Right atrium auricular region (tissue), 2 donors: ENCODE measurements at places on chromosomes 16 and 17. TPM values are rescaled to one million over a fixed set of nuclear protein-coding genes. Genes with fewer than 3 reads are reported as not detected.

CPHXL gene
- not detected for total RNA-seq

DNA sequence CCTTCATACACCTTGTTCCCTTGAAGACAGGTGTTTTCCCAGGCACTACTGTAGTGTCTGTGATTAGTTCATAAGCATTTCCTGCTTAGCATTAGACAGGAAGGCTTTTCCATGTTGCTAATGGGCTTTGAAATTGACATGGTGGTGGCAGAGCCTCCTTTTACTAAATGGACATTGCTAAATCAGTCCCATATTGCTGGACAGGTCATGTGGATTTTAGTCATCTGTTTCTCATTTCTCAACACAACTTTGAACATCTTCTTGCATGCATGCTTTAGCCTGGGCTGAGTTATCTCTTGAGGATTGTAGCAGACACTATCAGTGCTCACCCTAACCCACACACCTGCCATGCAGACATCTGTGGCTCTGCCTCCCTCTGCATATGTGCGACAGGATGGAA is 13.7 kb upstream of the BCO1 start:
- no peak for DNase-seq

DNA sequence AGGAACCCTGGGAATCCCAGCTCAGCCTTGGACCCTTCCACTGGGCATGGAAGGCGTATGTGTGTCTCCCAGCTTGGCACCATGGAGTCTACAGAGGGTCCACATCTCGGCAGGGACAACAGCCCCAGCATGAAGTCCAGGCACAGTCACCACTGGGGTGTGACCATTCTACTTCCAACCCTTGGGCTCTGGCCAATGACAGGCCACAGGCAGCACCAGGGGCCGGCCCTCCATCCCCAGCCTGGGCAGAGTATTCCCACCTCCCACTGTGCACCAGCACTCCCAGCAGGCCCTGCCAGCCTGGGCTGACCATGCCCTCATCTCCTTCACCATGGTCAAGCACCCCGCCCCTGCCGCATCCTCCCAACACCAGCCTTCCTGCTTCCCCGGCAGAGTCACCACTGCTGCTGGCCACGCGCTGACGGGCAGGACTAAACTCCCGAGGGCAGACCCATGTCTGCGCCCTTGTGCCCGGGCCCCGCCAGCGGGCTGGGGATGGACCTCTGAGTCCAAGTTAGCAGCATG is 9.5 kb upstream of the PPP1R27 start:
- DNase-seq = no peak

DNA sequence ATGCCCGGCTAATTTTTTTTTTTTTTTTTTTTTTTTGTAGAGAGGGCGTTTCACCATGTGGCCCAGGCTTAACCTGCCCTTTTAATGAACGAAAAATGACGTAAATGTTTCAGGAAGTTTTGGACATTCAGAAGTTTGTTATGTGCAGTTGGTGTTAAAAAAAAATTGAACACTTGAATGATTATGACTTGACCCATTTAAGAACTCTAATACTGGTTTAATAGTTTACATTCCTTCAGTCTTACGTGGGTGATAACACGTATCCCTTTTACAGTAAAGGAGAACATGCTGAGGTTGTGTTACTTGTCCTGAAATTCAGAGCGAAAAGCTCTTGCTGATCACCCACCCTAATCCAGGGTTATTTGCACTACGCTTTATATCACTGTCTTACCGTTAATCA is 1.7 kb downstream of the MLYCD start:
- no peak for DNase-seq

DNA sequence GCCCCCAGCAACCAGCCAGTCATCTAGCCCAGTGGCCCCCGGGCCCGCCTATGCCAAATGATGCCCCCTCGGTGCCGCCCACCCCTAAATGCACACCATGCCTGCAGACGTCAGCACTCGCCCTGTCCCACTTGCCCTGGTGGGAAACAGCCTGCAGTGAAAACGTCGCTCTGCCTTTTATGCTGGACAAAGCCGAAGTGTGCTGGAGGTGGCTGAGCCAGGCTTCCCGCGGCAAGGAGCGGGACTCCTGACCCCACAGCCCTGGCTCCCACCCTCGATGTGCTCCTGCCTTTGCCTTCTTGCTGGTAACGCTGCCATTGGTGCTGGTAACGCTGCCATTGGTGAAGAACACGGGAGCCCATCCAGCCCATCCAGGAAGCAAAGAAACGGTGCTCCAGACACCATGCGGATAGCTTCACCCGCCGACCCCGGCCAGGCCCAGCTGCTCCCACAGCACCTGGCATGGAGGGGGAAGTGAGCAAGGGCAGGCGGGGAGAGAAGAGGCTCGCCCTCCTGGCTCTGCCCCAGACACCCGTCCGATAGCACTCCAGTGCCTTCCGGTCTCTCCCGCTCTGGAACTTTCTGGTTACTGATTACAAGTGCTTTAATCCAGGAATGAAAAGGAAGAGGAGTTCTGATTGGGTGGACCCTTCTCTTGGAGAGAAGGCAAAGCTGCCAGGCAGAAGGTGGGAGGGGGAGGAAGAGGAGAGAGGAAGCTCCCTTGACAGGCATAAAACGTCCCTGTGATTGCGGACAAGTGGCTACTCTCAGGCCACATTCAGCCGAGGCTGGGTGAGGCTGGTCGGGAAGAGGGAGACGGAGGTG is 4.0 kb upstream of the BAIAP2 start:
- DNase-seq = no peak

DNA sequence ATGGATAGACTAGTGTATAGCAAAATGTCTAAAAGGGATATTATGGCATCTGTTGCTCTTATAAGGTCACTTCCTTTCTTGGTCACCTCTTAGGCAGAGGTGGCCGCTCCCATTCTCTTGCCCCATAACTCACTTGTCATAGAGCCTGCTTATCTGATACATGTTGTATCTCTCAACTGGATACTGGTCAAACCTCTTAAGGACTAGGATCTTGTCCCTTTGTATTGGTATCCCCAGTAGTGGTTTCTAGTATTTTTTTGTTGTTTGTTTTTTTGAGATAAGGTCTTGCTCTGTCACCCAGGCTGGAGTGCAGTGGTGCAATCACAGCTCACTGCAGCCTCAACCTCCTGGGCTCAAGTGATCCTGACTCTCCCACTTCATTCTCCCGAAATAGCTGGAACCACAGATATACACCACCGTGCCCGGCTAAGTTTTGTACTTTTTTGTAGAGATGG is 27.0 kb downstream of the ZSWIM7 start:
- DNase-seq = no peak

- DNase-seq = no peak
These were observed 82.6 kb downstream of the CACNG1 start for GRCh38 chr17:67126983-67127382.

GRCh38 chr16:49889725-49890397 is 33.9 kb upstream of the ZNF423 start:
- no peak for DNase-seq

- no peak for DNase-seq
These were observed 16.1 kb downstream of the G6PC3 start for GRCh38 chr17:44086364-44087311.

- DNase-seq = peak; percentile 18
These were observed 92.0 kb downstream of the CYLD start for GRCh38 chr16:50833929-50834328.

GRCh38 chr17:29771546-29771945 is 148.8 kb upstream of the CORO6 start:
- no peak for DNase-seq

GRCh38 chr17:78049609-78050008 is 78.9 kb downstream of the TMC6 start:
- no peak for DNase-seq

- DNase-seq = no peak
These were observed 1.3 kb downstream of the PRSS53 start for GRCh38 chr16:31087481-31087880.

DNA sequence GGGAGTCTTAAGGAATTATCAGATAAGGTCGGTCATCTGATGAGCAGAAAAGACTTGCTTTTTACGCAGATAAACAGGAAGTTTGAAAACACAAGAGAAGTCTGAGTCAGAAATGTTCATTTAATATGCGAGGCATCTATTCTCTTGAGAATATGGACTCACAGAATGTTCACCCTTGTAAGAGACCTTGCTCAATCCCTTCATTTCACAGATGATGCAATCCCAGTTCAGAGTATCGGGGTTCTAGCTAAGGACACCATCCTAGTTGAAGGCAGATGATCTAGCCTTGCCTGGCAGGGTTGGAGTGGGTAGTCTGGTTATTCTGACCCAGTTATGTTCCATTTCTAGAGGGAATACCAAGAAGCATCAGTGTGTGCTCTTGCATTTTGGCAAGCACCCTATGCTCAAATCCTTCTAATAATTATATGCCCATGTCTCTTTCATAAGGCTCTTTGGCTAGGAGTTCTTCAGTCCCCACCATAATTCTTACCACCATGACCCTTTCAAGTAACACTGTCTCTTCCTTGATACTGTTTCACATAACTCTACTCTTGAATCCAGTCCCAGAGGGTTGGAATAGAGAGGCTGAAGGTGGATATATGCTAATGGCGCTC is 42.5 kb downstream of the YPEL2 start:
- no peak for DNase-seq

- no peak for DNase-seq
These were observed 3.6 kb downstream of the SNTB2 start for GRCh38 chr16:69190598-69190997.

DNA sequence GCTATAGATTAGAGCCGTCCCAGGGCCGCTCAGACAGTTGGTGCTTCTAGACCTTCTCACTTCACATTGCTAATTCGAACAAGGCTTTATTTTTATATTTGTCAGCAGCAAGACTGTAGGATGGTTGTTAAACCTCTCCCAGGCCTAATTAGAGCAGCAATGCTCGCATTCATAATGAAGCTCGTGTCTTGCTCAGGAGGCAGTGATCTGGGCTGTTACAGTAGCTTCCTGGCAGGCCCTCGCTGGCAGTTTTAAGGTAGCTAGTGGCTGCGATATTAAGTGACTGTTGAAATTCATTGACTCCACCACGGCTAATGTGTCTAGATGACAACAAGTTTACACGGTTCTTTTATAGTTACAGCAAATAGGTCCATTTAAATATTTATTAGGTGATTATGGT is 23.2 kb upstream of the ANKFN1 start:
- no peak for DNase-seq

GRCh38 chr16:74727903-74728302 is 27.2 kb upstream of the MLKL start:
- no peak for DNase-seq
